A549 treated with RU486 at 1 μM for 4 hours (cell line): ENCODE measurements at places on chromosomes 4 and X. TPM values are rescaled to one million over a fixed set of nuclear protein-coding genes. Genes with fewer than 3 reads are reported as not detected.

Gene TMEM255A
- total RNA-seq: 0.06 to 0.14 TPM (median 0.08 TPM) in 5 replicates

Gene GYPA
- total RNA-seq: not detected in 5 replicates

Gene EDNRA
- total RNA-seq: 0.30 to 0.62 TPM (median 0.31 TPM) in 5 replicates

Gene ASB9
- total RNA-seq: 19.5 to 25.1 TPM (median 20.8 TPM) in 5 replicates

Gene CCDC120
- total RNA-seq: 2.8 to 4.2 TPM (median 3.6 TPM) in 5 replicates

Gene NWD2
- not detected in 5 replicates for total RNA-seq

Gene ADH1B
- not detected in 5 replicates for total RNA-seq

Gene GAGE12E
- total RNA-seq: not detected in 5 replicates

Gene NR3C2
- 0.05 TPM in 1 of 5 replicates, not detected in the others for total RNA-seq

Gene CCKAR
- total RNA-seq: not detected in 5 replicates

Gene POF1B
- total RNA-seq: 2.1 to 3.3 TPM (median 3.0 TPM) in 5 replicates

Gene MAMLD1
- 7.9 to 10.4 TPM (median 9.0 TPM) in 5 replicates for total RNA-seq
